ENCODE measurements at places on chromosomes 16 and 17.

DNA sequence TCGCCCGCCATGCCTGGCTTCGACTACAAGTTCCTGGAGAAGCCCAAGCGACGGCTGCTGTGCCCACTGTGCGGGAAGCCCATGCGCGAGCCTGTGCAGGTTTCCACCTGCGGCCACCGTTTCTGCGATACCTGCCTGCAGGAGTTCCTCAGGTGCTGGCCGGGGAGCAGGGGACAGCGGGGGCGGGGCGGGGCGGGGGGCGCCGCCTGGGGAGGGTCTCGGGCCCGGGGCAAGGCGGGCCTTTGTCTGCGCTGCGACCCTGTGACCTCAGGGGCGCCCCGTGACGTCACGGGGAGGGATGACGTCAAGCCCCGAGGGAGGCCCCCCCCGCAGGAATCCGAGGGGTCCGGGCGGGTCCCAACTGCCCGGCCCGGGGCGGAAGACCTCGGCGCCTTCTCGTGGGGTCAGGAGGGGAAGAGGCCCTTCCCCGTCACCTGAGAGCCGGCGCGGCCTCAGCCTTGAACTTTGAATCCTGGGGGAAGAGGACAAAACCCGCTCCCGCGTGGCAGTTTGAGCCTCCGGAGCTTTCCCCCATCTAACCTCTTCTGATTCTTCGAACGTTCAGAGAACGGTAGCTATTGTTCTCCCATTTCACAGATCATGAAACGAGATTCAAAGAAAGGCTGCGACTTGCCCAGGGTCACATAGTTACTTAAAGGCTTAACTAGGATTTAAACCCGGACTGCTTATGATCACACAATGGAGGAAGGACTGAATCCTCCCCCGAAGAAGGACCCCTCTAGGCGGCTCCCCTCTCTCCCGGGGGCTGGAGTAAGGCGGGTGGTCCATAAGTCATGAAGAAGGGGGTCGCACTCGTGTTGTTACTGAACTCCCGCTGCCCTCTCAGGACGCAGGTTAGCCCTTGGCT is 527 bp downstream of the TRAF4 start:
- DNase-seq, result peak; percentile 62

- DNase-seq, result no peak
These were observed 14.0 kb downstream of the TSNAXIP1 start for GRCh38 chr16:67820608-67821259.

GRCh38 chr16:72744076-72744793 is 303.7 kb downstream of the ZFHX3 start:
- no peak for DNase-seq

DNA sequence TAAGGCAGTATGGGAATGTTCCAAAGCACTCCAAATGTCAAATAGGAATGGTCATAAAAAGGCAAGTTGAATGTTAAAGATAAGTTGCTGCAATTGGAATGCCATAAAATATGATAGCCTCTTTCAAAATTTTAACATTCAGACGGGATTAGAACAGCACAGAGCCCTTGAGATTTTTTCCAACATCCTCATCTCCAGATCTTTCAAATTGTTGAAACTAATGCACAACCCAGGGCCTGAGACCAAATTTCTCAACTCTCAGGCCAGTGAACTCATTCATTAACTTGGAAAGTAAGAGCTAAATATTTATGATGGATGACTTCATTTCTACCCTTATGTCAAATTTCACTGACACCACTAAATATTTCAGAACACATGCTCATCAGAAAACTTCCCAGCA is 346.5 kb upstream of the XYLT1 start:
- no peak for DNase-seq

- DNase-seq, result no peak
These were observed 36.2 kb upstream of the DNAH17 start for GRCh38 chr17:78613416-78613815.

- no peak for DNase-seq
These were observed 29.9 kb downstream of the RAD51C start for GRCh38 chr17:58722274-58722673.

GRCh38 chr16:66462912-66463311 is 35.8 kb downstream of the BEAN1 start:
- DNase-seq, result no peak

DNA sequence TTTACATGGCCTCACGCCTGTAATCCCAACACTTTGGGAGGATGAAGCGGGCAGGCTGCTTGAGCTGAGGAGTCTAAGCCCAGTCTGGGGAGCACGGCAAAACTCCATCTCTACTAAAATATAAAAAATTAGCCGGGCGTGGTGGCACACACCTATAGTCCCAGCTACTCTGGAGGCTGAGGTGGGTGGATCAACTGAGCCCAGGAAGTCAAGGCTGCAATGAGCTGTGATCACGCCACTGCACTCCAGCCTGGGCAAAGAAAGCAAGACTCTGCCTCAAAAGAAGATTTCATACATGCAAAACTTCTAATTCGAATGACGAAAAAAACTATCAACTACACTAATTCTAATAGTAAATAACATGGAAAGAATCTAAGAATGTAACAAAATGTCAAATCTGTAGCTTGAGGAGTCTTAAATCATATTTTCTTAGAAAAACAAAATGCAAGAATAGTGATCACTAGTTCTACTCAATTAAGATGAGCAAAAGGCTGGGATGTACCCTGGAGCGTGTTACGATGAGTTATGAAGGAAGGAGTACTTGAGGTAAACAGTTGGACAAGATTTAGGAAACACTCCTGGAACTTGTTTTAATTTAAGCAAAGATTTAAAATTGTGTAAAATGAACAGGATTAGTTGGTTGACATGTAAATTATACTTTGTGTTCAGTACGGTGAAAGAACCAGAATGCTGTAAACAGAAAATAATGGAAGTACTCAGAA is 20.7 kb downstream of the YWHAE start:
- DNase-seq, result no peak

- DNase-seq, result peak; percentile 99
These were observed 70.5 kb downstream of the GAS7 start for GRCh38 chr17:10127819-10128425.

GRCh38 chr17:76870377-76870714 is 2.1 kb downstream of the MGAT5B start:
- DNase-seq, result no peak

DNA sequence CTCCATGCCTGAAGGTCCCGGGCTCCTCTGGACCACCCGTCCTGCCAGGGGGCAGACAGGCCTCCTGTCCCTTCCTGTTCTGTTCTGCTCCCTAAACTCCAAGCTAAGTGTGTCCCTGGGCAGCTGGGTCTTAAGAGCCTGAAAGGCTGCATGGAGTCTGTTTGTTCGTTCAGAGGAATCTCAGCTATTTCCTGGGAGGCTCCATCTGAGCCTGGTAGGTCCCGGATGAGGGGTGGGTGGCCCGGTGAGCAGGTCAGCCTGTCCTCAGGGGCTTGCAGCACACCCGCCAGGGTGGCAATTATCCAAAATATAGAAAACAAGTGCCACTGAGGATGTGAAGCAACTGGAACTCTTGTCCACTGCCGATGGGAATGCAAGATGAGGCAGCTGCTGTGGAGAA is 12.6 kb downstream of the ACTG1 start:
- no peak for DNase-seq

- DNase-seq, result no peak
These were observed 304.8 kb downstream of the IRF8 start for GRCh38 chr16:86203557-86204275.

DNA sequence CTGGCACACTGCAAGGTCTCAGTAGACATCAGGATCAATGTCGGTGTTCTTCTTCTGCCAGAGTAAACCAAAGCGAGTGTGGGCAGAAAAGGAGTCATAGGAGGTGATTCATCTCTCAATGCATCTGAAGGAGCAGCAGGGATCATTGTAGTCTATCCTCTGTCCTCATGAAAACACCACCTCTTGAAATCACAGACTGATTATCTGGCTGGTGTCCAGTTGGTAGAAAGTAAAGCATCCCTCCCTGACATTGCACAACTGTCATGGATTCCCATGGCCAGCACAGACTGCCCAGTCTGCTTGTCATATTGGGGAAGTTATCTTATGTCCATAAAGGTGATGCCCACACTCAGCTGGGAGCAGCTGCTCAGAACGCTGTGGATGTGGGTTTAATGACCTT is 74.1 kb downstream of the ABCC12 start:
- DNase-seq, result peak; percentile 63

GRCh38 chr17:75096082-75096625 is 8.4 kb downstream of the SLC16A5 start:
- peak; percentile 66 for DNase-seq

- no peak for DNase-seq
These were observed 80.0 kb downstream of the IRX5 start for GRCh38 chr16:55010492-55011160.

GRCh38 chr17:81984773-81985410 is 7.5 kb downstream of the ASPSCR1 start:
- DNase-seq, result no peak

DNA sequence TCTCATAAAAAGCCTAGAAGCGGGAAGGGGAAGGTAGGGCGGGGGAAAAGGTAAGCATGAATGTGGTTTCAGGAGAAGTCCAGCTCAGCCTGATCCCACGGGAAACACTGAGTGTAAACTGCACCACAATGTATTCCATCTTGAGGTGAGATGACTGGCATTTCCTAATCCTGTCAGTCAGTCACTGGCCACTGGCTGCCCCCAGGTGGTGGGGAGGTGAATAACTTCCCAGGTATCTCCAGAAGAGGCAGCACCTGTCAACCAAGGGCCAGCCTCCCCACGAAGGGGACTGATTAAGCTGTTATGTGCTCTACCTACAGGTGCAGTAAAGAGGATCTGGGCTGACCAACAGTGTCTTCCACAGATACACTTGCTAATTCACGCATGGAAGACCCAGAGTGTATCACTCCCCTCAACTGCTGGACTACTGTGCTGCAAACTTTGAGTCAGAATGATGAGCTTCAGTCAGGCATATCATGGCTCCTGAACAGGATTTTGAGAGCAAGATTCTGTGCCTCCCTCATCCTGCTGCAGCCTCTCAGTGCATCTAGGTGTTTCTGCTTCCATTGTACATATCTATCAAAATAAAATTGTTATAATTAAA is 108.5 kb upstream of the CCL2 start:
- peak; percentile 36 for DNase-seq

- peak; percentile 65 for DNase-seq
These were observed 18.6 kb downstream of the CD300LB start for GRCh38 chr17:74512624-74513091.

GRCh38 chr16:30896261-30896888 is at the start of gene CTF1:
TSS of gene CTF1 (plus strand) at chr16:30896614. CDS start at chr16:30896644, 30 bp downstream.
- DNase-seq, result no peak

DNA sequence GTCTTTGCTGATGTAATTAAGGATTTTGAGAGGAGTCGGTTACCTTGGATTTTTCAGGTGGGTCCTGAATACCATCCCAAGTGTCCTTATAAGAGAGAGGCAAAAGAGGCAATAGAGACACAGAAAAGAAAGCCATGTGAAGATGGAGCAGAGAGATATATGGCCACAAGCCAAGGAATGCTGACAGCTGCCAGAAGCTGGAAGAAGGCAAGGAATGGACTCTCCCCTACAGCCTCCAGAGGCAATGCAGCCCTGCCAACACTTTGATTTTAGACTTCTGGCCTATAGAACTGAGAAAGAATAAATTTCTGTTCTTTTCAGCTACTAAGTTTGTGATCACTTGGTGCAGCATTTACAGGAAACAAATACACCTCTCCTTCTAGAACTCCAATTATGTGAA is 8.2 kb upstream of the RNFT1 start:
- DNase-seq, result peak; percentile 19

DNA sequence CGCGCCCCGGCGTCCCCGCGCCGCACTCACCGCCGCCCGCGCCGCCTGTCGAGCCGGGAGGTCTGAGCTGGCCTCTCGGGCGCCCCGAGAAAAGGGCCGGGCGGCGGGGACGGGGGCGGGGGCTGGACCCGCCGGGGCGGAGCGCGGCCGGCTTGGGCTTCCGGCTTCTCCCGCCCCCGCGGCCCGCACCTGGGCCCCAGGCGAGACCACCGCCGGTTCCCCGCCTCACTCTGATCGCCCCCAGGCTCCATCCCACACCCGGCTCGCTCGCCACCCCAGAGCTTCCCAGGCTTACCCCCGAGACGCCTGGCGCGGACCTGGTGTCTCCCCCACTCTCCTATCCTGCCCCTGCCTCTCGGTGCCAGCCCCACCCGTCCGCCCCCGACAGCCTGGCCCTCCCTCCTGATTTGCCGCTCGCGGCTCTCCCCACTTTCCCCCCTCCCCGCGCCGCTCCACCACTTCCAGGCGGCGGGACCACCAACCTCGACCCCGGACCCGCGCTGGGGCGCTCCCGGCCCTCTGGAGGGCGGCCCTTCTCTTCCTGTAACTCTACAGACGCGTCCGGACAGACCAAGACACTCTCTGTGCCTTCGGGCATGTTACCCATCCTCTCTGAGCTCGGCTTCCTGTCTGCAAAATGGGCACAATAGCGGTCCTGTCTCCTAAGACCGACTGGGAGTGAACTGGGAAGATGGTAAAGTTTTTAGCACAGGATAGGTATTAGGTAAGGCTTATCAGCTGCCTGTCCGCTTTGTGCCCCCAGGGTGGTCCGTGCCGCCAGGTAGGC is at the start of gene LITAF:
Gene LITAF (minus strand): TSS at position 64 of the 787 bp plus-strand sequence. CDS start 30,189 bp downstream, outside the sequence.
- DNase-seq, result peak; percentile 78

- no peak for DNase-seq
These were observed 1483.0 kb downstream of the CDH8 start for GRCh38 chr16:60553090-60553757.

DNA sequence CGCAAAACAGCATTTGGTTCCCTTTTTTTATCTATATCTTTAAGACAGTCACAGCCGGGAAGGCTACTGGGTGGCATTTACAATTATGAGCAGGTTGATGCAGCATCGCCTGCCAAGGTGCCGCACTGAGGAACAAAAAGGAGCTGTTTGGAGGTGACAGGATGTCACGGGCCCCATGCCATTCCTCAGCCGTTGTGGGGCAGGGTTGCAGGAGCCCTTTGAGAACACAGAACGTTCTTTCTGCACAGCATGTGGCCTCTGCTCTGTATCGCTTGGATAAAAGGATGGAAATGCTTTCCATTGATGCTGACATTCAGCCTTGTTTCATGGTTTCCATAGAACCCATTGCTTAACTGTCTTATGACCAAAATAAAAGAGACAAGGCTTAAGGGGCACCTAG is 141.9 kb upstream of the CDH5 start:
- DNase-seq, result no peak

DNA sequence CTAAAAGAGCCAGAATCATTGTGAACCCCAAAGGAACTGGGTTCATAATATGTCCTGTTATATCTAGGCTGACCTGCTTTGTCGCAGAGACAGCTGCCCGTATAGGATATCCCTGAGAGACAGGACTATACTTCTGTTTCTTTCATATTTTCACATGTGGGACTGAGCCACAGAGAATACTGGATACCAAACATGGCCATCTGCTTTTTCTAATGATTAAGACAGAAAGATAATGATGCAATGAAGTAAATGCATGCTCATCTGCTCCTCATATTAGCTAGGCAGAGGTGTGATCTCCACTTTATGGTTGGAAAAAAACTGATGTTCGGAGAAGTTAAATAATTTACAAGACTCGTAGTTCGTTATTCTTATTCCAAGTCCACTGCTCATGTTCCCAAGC is 160.4 kb downstream of the AATF start:
- DNase-seq, result no peak
